ENCODE measurements at places on chromosomes 5 and 9.
A peak's percentile ranks its signal among the peaks of the same experiment; 100 is the strongest.

- no peak for DNase-seq
These were observed 135.0 kb upstream of the IRX4 start for GRCh38 chr5:2017540-2018389.

DNA sequence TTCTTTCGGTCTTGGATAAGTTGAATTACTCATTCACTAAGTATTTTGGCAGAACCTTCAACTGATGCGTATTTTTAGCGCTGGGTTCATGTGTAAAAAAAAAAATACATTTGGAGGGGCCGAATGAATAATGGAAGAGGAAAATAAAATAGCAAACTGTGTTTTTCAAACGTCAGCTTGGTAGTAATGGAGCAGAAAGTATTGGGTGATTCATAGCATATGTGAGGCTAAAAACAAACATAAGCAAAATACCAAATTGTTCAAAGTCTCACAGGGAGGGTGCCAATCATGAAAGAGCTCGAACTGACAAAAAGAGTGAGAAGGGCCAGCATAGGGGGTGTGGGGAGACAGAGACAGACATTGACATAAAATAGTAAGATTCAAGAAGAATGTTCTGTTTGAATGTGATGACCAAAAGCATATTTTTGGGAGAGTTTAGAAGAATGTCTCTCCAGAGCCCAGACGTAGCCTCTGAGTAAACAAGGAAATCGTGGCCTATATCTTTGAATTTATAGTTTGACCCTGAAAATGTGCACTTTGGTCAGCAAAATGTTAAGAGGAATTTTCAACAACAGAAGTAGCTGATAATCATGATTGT is 174.9 kb upstream of the HMHB1 start:
- no peak for DNase-seq

DNA sequence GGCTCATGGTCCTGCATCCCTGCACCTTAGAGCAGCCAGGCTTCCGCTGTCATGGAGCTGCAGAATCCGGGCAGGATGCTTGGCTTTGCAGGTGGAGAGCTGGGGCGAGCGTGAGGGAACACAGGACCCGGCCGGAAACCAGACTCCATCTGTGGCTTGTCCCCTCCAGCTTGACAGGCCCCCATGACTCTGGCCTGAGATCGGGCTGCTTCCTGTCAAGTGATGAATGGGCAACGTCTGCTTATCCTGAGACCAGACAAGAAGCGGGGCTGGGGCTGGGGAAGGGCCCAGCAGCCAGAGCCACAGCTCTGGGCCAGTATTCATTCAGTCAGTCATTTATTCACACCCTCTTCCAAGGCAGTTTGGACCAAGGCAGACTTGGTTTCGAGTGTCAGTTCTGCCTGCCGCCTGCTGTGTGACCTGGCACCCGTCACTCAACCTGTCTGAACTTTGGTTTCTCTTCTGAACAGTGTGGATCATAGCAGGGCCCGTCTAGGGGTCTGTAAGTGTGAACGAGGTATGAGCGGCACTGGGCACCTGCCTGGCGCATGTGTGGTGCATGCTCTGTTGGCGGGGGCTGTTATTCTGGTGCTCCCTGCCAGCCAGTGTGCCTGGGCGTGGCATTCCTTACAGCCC is 37.5 kb downstream of the NEK6 start:
- peak; percentile 74 for DNase-seq

DNA sequence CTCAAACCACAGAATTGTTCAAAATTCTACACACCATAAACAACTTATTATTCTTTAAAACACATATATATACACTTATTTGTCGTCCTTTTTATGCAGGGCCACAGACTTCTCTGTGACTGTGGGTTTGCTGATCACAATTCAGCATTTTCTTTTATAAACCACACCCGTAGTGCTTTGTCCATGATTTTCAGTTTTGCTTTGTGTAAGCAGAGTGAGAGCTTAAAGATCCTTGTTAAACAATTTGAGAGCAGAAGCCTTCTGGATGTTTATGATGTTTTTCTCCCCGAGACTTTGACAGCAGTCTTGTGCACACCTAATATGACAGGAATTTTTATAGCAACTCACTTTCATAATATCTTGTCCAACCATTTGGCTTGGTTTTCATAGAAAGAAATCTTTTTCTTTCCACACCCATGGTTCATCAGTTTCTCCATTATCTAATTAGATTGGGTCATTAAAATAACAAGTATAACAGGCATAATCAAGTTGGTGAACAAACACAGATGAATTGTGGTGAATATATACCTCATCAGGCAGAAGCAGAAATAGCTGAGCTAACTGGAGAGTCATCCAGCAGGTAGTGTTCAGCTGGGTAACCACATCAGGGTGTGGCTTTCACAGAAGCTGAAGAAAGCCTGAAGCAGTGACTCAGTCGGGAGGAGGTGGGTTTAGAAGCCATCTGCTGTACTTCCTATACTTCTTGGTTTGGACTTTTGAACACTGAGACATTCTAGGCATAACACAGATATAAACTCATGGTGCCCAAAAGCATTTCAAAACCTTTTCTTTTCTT is 232.8 kb downstream of the DOCK8 start:
- no peak for DNase-seq

DNA sequence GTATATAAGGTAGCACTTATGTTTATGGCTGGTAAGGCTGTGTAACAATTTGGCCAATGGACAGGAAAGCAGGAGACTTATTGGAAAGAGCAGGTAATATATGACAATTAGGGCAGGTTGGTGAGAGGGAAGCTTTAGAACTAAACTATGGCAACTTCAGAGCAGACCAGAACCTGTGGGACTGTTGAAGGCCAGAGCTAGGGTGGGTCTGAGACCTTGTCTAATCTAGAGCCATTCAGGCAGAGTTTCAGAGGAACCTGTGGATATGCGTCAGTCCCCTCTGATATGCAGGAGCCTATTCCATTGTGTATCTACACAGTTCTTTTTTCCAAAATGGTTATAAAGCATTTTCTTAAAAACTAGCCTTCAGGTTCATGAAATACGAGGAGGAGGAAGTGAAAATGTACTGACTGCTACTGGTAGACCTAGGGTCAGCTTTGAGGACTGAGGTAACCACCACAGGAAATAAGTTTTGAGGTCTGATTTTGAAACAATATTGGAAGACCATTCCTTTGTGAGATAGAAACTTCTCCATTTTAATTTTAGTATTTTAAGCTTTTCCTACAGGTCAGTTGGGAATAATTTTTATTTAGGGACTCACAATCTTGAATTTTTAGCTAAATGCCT is 37.6 kb downstream of the ELL2 start:
- DNase-seq = no peak

DNA sequence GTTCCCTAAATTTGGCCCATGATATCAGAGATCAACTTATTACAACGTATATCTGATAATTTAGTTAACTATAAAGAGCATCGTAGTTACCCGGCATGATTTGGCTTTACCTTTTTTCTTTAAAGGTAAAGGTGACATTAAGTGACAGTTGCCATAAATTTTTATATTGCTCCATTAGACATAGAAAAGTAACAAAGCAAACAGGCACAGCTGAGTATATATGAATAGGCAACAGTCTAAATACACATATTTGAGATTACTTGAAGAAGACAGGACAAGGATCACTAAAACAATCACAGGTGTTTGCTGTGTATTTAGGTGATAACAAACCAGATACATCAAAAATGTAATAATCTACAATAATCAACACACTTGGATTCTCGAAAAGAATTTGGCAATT is 34.8 kb downstream of the RFX3 start:
- DNase-seq = no peak

GRCh38 chr5:139082813-139083498 is 115.2 kb downstream of the SIL1 start:
- DNase-seq = no peak

GRCh38 chr5:151031554-151031953 is 11.2 kb downstream of the GPX3 start:
- no peak for DNase-seq

- no peak for DNase-seq
These were observed 244.0 kb downstream of the GAS1 start for GRCh38 chr9:86703346-86703745.

- no peak for DNase-seq
These were observed 42.9 kb downstream of the LURAP1L start for GRCh38 chr9:12817702-12818101.

GRCh38 chr9:82721593-82721992 is 341.3 kb downstream of the RASEF start:
- no peak for DNase-seq

DNA sequence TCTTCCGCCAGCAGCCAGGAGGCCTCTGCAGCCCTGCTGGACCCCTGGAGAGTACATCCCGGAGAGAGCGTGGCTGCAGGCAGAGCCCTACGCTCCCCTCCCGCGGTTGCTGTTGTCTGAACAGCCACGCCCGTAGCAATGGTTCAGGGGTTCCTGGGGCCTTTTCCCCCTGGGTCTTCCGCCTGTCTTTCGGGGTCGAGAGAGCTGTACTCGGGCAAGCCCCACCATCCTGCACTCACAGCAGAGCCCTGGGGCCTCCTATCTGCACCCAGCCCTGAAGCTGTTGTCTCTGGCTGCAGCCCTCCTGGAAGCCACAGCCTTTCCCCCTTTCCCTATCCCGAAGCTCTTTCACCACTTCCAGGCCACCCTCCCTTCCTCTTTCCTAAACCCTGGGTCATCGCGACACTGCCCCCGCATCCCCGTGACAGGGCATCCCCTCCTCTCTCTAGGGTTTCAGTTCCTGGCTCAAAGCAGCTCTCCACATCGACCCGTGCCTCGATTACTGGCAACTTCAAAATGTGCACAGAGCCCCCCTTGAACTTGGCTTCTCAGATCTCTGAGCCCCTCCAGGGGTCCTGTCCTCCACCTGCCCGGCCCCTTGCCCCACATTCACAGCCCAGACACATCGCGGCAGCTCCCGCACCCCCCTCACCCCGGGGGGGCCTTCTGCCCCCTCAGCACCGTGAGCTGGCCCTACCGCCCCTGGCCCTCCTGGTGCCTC is 43.9 kb upstream of the CEP72 start:
- DNase-seq = no peak

- no peak for DNase-seq
These were observed 5.5 kb upstream of the AK3 start for GRCh38 chr9:4746278-4747030.

GRCh38 chr9:137294091-137294680 is 7.9 kb downstream of the NRARP start:
- peak; percentile 71 for DNase-seq

DNA sequence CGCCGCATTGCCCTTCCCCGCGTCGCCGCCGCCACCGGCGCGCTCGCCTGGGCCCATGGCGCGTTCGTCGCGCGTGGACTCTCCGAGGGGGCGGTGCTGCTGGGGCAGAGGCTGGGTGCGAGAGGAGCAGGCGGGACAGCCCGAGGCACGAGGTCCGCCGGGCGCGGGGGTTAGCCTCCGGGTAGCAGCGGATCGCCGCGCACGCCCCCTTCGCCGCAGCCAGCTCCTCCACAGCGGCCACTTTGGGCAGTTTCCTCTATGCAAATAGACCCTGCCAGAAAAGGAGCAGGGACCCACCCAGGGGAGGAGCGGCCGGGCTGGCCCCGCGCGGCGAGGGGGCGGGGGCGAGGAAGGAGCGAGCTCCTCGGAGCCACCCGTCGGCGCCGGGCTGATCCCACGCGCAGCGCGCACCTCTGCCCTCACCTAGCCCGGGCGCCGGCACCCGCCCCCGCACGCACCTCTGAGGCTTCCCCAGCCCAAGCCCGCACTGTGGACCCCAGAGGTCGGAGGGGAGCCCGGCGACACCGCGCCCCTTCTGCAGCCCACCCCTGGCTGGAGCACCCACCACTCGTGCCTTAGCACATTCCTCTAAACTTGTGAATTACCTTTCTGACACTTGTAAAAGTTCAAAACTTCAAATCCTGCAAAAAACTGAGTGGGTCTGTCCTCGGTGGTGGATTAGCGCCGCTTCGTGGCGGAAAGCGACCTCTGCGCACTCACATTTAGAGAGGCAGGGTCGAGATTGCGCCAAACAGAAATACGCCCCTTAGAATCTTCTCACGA is at the start of gene COL23A1:
COL23A1 (minus strand) TSS at position 253 of the 783 bp plus-strand sequence.
- peak; percentile 56 for DNase-seq

DNA sequence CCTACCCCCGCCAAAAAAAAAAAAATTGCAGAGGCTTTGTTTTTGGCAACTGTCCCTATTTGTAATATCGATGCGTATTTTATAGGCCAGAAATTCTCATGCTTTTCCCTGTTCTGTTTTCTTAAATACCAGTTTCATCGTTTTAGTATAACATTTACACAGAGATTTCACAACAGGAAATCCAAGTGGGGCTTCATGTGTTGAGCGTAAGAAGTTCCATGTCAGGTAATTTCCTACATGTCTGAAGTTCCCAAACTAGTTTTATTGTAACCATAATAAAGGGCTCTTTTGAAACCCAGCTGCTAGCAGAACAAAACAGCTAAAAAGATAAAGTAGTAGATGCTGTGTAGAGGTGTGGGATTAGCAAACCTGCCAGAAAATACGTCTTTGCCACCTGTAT is 4.2 kb downstream of the SMC5 start:
- no peak for DNase-seq

- DNase-seq = peak; percentile 71
These were observed 62.8 kb upstream of the LMX1B start for GRCh38 chr9:126550891-126551351.

GRCh38 chr9:124599121-124599795 is 92.1 kb upstream of the NR5A1 start:
- DNase-seq = no peak

DNA sequence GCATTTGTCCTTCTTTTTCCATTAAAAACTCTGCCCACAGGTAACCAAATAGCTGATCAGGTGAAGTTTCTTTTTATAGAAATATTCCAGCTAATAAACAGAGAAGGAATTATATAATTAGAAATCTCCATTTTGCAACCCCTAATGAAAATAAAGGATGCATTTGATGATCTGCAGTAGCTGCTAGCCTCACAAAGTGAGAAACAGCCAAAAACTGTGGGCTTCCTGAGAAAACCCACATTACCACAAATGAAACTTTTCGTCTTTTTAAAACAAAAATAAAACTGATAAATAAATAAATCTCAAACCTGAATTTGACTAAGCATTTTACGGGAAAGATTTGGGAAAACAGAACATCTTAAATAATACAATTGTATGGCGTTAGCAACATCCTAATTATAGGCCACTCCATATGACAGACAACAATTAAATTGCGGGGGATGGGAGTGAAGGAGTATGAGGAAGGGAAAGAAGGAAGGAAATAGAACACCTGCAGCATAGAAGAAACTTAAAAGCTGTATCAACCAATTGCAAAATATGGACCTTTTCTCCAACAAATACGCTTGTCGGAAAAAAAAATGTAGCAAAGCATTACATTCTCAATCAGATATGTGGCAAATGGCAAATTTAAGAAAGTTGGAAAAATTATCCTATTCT is 283.0 kb upstream of the ITGA1 start:
- DNase-seq = peak; percentile 12

DNA sequence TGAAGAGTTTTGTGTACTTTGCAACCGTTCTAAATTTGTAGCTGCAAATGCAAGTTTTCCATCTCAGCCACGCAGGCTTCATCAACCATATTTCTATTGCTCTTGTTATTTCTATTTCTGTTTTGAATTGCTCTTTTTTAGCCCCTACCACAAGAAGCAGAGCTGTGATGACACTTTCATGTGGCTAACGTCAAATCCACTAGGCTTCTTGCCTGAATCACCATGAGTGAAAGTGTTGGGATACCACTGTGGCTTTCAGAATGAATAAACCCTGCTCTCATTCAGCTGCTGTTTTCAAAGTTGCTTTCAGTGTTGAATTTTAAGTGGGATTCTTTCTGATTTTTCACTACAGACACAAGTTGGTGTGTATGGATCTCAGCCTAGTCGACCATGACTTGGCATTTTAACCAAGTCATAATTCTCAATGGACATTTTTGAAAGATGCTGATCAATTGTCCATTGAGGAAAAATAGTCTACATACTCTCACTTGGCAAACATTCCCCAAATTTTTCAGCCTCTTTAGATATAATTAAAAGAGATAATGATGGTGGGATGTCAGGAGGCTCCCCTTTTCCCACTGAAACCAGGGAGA is 41.0 kb upstream of the MTAP start:
- no peak for DNase-seq

Measured in SK-N-DZ (cell line).